Tongue (tissue), 3 donors: ENCODE measurements at places on chromosomes 2 and 18. TPM values are rescaled to one million over a fixed set of nuclear protein-coding genes. Genes with fewer than 3 reads are reported as not detected.

- no peak for DNase-seq
Observed at GRCh38 chr2:141703501-141703900, 427.3 kb downstream of the LRP1B start.

DNA sequence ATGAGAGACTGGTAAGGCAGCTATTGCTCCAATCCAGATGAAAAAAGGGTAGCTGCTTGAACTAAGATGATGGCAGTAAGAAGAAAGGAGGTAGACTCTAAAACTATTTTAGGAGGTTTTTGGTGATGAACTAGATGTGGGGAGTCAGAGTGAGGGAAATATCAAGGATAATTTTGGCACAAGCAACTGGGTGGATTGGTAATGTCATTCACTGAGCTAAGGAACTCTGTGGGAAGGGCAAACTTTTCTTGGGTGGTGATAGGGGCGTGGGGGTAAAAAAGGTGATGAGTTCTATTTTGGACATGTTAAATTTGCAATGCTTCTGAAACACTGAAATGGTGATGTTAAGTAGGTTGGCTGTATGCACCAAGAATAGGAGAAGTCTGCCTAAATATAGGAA lies 19.3 kb downstream of the PAIP2B start:
- no peak for DNase-seq

DNA sequence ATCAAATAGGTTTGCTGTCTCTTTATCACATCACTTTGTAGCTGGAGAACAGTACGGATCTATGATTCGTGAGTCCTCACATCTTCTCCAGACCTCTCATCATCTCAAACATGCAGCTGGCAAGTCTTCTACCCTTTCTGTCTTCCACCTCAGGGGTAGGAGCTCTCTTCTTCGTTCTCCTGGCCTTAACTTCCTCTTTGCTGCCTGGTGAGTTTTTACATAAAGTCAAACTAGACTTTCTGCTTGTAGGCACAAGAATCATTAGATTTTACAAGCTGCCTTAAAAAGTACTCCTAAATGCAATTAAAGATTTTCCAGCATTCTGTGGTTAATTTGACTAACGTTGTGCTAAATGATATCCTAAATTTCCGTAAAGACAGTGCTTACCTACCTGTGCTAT lies 43.7 kb upstream of the TANK start:
- no peak for DNase-seq

SULT1C2 gene
- total RNA-seq = 0.92 TPM

HOXD11 gene
- not detected for total RNA-seq

GRCh38 chr18:62157843-62158242 lies 29.0 kb downstream of the PIGN start:
- no peak for DNase-seq

DNA sequence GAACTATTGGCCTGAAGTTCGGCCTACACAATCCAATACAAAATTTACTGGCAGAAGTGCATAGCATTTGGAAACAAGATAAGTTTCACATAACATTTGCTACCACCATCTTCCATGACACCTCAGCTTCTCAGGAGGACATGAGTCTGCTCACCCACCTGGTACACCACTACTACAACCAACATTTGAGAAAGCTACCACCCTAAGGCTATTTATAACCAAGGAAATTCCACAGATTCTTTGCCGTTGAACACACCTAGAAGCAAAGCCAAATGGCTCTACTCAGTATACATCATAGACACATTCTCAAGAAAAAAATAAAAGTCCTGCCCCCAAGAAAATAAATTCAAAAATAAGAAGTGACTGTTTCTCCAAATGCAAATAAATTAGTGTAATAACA lies 145.3 kb downstream of the SPAG16 start:
- DNase-seq = no peak

GRCh38 chr2:99883358-99883757 lies 259.0 kb downstream of the AFF3 start:
- no peak for DNase-seq

GRCh38 chr18:1499265-1499664 lies 594.6 kb downstream of the ADCYAP1 start:
- no peak for DNase-seq

DNA sequence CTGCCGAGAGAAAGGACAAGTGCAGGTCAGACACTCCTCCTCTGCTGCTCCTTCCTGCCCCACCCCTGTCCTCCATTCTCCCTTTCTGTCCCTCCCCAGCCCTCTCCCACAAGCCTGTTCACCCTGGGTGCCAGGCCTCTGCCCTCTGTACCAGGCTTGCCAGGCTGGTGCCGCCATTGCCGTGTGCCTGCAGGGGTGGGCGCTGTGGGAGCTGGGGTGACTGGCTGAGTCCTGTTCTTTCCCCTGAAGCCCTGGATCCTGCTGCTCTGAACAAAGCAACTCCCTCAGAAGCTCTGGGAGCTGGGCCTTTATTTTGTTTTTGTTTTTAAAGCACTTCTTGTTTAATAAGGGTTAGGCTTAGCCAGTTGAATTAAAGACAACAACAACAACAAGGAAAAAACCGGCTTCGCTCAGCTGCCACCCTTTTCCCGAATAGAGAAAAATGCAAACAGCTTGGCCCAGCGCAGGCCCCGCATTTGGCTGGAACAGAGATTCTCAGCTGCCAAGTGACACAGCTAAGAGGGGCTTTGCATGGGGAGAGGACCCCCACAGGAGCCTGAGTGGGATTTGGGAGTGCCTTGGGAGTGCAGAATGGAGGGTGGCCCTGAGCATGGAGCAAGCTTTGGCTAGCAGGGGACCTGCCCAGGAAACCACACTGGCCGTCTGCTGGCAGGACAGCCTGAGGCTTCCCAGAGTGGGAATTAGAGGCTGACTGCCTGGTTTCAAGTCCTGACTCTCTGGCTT lies 9.1 kb downstream of the PCARE start:
- DNase-seq = no peak

DNA sequence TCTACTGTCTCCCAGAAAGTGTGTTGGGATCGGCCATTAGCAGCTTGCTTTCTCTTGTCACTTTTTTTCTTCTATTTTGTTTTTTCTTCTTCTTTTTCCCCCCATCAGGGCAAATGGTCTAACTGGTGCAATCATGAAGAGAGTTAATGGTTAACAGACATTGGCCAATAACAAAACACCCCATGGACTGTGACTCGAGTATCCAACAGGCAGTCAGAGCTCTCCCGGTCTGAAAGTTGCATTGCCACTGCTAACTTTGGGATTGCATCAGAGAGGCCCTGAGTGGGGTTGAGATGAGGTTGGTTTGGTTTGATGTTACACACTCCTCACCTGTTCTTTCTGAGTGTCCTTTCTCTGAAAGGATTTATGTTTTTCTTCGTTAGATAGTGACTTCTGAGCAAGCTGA lies 12.9 kb upstream of the SNORC start:
- DNase-seq = no peak

DNA sequence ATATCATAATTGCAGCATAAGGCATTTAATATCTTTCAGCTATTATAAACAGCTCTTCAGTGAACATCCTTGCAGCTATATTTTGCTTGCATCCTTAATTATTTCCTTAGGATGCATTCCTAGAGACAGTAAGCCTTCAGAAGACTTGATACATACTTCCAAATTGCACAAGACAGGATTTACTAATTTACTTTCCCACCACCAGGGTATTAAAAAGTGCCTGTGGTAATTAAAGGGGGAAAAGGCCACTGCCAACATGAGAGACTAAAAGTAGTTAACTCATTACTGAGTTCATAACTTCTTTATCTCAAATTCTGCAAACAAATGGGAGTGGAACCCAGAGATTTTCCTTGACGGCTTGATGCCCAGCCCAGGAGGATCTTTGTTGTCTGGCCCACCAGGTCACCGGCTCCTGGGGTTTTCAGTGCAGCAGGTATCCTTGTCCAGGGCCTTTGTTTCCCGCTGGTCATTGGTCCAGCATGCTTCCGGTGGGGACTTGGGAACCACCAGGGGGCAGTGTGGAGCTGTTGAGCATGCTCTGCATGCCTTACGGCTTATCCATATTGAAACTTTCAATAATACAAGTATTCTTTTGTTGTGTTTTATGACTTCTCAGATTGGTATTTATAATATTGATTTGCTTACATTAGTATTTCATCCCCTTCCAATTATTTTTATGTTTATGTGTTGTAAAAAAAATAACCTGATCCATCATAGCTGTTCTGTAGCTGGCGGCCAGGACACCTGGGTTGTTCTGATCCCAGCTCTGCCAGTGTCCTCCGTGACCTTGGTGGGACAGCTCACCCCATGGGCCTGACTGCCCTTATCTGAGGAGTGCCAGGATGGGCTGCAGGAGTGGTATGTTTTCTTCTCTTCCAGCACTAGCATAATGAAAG lies 61.4 kb downstream of the TGOLN2 start:
- peak; percentile 78 for DNase-seq

GRCh38 chr2:235002198-235003095 lies 50.6 kb downstream of the SH3BP4 start:
- no peak for DNase-seq

DNA sequence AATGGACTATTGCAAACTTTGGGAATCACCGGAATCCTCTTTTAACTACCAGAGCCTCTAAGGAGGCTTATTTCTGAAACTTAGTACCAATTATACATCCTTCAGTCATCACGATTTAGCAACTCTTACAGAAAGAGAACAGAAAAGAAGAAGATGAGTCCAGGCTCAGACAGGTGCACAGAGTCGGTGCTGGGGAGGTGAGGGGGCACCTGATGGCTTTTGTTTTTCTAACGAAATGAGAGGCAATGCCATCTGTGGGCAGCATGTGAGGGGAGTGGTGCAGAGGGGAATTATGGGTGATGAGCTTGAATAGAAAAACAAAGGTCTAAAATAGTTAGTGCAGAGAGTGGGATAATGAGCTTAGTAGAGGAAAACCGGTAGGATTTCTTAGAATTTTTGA lies 522.6 kb downstream of the CMPK2 start:
- DNase-seq = no peak

TTN gene
- 5,137 TPM for total RNA-seq

GRCh38 chr2:235139956-235140800 lies 188.4 kb downstream of the SH3BP4 start:
- no peak for DNase-seq
